H9 (cell line): ENCODE measurements at places on chromosomes 16 and 17.

DNA sequence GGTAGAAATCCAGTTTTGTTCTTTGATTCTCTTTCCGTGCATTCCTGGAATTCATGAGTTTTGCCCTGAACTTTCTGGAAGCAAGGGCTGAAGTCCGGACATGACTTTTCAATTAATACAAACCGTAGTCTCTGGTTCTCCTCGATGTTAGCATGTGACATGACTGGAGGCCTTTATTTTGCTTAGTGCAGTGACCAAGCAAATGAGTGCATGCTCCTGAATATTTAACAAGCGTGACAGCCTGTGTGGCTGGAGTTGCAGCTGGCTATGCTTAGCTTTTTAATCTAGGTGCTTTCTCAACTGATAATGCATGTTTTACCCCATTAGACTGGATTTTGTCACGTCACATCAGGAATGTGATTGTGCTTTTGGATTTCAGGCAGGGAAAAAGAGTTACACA is 302.1 kb downstream of the MAP2K6 start:
- DNase-seq = no peak

- no peak for DNase-seq
Measured at GRCh38 chr17:31584438-31585279, 193.2 kb downstream of the RAB11FIP4 start.

DNA sequence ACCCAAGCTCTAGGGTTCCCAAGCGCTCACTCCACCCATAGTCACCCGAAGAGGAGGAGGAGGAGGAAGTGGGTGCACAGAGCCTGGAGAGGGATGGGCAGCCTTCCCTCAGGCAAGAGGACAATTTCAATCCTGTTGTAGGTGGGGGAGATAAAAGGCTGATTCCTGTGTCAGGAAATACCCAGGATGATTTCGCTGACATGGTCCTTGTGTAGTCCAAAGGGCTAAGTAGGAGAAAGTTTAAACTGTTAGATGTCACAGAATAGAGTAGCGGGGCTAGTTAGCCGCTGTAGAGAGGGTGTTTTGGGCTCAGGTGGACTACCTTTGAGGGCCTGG is 1.3 kb upstream of the EXOC7 start:
- DNase-seq = peak; percentile 28

GRCh38 chr17:18850679-18851078 is 7.3 kb upstream of the PRPSAP2 start:
- DNase-seq = no peak

DNA sequence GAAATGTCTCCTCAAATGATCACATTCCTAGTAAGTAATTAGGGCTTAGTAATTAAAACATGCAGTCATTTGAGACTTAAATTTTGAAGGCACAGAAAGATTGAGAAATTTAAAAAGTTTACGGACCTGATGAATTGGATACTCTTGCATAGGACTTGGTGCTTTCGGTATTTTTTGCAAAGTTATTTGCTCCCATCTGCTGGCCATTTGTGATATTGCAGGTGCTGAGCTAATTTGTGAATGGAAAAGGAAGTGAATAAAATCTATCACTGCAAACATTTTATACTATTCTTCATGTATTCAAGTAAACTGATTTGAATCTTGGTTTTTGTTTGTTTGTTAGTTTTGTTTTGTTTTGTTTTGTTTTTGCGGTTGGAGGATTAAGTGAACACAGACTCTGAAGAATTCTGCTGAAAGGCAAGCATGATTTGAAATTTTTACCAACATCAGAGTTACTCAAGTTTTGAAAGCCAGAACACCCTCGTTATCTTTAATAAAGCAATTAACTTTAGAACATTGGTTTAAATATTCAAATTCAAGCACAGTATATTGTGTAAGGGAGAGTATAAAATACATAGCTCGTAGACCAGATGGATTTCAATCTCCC is 689.5 kb upstream of the RBFOX1 start:
- DNase-seq = peak; percentile 48

GRCh38 chr17:71084219-71084618 is 914.9 kb downstream of the KCNJ2 start:
- peak; percentile 78 for DNase-seq

- no peak for DNase-seq
Measured at GRCh38 chr16:80664786-80665185, 124.0 kb downstream of the DYNLRB2 start.
